ENCODE measurements at places on chromosomes 13 and 19.

GRCh38 chr13:74004109-74004508 is 130.1 kb downstream of the KLF12 start:
- DNase-seq = no peak

DNA sequence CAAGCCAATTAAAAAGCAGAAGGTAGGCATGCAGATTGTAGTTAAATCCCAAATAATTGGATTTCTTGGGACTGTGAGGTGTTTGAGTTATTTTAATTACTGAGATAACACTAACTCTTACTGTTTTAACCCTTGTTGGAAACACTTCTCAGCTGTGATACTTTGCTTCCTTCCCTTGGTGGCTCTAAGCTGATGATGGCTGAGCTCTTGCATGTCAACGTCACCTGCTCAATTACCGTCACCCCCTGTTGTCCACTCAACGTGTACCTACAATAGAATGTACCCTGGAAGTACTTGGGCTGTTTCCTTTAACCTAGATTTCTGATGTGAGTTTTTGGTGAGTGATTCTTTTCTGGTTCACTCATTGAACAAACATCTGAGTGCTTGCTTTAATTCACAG is 303.4 kb downstream of the SLC7A1 start:
- no peak for DNase-seq

DNA sequence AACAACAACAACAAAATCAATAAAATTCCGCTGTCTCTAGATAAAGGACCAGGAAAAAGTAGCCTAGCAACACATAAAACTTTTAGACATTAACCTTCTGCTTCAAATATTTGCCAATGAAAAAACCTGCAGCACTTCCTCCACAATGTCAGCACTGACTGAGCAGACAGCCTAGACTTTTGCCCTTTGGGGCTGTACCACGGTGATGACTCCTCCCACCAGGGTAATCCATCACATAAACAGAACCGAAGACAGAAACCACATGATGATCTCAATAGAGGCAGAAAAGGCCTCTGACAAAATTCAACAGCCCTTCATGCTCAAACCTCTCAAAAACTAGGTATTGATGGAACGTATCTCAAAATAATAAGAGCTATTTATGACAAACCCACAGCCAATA is 30.2 kb upstream of the TRPC4 start:
- peak; percentile 69 for DNase-seq

DNA sequence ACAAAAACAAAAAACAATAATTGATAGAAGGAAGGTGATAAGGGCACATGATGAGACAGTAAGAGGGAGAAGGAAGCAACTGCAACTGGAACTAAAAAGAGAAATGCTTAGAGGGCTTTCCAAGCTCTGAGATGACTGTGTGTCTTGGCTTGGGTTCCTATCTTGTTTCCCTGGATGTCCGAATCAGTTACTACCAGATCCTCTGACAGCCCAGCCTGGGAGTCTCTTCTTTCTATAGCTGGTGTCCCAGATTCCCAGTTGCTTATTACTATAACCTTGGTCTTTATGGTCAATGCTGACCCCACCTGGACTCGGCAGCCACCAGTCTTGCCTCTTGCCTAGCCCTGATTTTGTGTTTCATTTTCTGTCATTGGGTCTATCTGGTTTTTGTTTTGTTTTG is 116.4 kb downstream of the RFC3 start:
- no peak for DNase-seq

GRCh38 chr19:35267818-35268535 is 785 bp upstream of the USF2 start:
- peak; percentile 65 for DNase-seq

- no peak for DNase-seq
Observed at GRCh38 chr13:76729691-76730090, 156.5 kb downstream of the KCTD12 start.

DNA sequence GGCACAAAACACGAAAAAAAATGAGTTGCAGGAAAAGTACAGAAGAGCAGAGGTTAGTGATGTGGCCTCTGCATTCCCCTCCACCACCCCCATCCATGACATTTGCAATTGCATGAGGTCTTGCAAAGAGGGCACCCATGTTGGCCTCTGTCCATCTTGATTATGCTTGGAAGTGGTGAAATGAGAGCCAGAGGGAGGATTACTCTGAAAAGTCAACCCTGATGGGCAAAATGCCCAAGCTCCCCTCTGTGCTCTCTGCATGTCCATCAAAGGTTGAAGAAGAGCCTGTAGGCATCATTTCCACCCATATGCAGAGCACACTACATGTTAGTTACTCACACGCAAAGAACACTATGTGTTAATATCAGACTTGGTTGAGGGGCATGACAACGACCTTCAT is 71.4 kb downstream of the SLC15A1 start:
- no peak for DNase-seq

DNA sequence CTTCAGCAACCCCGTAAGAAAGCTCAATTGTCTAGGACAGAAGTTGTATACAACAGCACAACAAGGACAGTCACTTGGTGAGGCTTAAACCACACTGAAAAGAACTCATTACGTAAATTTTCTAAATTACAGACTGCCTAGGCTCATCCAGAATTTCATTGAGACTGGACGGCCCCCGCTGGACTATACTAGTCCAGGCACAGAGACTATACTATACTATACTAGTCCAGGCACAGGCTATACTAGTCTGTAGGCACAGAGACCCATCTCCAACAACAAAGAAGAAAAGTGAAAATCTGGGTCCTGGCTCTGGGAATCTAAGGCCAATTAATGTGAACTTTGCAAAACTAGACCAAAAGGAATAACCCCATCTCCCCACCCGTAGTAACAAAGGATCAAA is 700 bp downstream of the ZNF816 start:
- DNase-seq = no peak

DNA sequence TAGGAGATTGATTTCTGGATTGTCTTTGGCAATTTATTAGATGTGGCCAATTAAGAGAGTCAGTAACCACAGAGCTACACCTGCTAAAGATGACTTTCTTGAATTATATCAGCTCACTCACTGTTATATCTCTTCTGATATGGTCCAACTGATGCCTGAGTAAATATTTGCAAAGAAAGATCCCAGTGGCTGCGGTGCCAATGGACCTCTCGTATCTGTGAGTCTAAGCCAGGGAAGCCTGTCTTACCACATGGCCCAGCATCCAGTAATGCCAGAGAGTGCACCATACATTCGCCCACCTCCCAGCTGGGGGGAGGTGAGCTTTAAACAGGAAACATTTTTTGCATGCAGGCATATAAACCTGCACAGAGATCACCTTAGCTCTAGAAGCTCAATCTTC is 82.7 kb upstream of the SLC15A1 start:
- DNase-seq = peak; percentile 53

DNA sequence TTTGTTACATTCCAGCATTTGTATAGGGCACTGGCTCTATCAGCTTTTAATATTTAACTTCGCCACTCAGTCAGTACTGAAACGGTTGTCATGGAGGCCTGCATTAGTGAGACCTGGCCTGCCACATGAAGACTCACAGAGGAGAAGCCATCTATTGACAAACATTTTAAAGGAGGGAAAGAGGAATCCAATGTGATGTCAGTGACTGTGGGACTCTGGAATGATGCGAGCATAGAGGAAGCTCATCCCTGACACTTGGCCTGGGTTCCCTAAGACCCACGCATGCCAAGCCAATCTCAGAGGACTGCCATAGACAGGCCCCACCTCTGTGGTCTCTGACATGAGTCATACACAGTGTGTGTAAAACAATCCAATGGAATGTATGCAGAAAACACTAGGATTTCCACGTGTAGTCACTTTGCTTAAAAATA is 7.9 kb upstream of the DPY19L3 start:
- no peak for DNase-seq

DNA sequence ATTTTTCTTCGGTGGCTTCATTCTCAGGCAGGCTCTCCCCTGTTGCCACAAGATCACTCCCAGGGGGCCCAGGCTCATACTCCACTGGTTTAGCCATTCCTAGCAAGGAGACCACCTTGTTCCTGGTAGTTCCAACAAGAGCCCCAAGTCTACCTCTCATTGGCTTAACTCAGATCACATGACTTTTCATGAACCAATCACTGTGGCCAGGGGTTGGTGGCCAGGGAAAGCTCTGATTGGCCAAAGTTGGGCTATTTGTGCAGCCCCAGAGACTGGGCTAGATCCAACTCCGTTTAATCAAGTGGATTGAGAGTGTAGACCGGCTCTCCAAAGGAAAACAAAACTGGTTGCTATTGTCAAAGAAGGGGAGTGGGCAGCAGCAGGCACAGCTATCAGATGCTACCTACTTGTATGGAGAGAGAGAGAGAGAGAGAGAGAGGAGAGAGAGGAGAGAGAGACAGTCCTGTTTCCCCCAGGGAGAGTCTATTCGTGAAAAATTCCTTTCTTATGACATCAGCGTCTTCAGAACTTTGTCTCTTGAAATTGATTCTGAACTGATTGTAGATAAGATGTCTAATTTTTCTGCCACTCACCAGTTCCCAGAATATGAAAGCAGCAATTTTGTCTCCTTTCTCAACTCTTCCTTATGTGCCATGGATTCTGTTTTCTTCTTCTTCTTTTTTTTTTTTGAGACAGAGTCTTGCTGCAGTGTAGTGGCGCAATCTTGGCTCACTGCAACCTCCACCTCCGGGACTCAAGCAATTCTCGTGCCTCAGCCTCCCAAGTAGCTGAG is 5.9 kb downstream of the CEACAM19 start:
- no peak for DNase-seq

GRCh38 chr13:46172531-46172991 is 9.4 kb downstream of the LCP1 start:
- no peak for DNase-seq

DNA sequence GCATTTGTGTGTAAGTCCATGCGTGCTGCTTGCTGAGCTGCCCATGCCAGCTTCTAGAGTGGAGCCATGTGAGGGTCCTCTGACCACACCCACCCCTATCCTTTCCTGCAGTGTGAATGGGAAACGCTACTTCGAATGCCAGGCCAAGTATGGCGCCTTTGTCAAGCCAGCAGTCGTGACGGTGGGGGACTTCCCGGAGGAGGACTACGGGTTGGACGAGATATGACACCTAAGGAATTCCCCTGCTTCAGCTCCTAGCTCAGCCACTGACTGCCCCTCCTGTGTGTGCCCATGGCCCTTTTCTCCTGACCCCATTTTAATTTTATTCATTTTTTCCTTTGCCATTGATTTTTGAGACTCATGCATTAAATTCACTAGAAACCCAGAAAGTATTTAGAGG is 10.3 kb downstream of the TBCB start:
- no peak for DNase-seq

GRCh38 chr13:81184556-81185265 is 843.8 kb upstream of the SPRY2 start:
- no peak for DNase-seq

DNA sequence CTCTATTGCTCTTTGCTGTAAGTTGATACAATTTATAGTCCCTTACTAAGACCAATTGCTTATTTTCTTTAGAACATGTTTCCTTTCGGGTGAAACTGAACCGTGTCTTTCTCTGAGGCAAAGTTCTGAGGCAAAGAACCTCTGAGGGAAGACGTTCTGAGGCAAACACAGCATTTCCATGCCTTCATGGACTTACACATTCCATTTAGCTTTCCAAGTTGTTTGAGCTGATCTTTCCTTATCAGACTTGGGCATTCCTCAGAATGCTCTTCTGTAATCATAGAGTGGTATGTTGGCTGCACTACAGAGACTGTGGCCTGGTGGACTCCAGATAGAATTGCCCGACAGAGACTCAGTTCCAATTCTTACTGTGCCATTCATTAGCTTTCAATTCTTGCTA is 579.1 kb downstream of the KCTD12 start:
- DNase-seq = no peak

Data from mucosa of gallbladder (tissue), 1 donor.